ENCODE measurements at places on chromosomes 3 and 15.

- DNase-seq = peak; percentile 30
Observed at GRCh38 chr3:153163756-153164550, 1.9 kb downstream of the RAP2B start.

DNA sequence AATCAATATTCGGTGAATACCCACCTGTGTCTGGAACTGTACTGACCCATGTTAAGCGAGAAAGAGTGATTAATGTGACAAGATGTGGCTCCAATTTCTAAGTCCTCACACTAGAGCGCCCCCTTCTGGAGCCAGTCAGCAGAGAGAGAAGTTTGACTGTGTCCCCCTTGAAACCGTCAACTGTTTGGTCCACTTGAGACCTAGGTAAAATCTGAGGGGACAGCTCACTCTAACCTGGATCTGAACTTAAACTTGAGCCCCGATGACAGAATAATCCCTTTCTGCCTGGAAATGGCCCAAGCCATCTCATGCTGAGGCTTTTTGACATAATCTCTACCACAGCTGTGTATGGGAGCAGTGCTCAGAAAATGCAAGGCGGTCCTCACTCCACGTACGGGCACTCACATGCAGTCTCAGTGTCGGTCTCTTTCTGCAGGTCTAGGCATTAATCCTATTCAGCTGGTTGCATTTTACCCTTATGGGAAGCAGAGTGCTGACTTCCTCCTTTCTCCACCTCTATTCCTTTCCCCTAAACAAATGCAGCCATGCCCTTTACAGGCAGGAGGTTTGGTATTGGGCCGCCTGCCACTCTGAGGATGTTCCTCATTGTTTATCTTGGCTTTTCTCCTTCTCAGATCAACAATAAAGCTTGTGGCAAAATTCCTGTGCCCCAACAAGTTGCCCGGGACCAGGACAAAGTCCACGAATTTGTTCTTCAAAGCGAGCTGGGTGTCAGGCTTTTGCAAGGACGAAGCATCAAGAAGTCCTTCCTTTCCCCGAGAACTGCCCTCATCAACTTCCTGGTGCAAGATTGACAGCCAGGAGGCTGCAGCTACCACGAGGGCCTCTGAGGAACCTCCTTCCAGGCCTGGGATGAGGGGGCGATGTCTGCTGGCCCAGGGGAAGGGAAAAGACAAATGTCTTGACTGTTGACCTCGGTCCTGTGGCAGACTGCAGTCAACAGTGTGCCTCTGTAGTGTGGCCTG lies 47.5 kb upstream of the LIMD1 start:
- no peak for DNase-seq

- DNase-seq = no peak
Observed at GRCh38 chr3:138945709-138946662, 951 bp downstream of the FOXL2 start.

DNA sequence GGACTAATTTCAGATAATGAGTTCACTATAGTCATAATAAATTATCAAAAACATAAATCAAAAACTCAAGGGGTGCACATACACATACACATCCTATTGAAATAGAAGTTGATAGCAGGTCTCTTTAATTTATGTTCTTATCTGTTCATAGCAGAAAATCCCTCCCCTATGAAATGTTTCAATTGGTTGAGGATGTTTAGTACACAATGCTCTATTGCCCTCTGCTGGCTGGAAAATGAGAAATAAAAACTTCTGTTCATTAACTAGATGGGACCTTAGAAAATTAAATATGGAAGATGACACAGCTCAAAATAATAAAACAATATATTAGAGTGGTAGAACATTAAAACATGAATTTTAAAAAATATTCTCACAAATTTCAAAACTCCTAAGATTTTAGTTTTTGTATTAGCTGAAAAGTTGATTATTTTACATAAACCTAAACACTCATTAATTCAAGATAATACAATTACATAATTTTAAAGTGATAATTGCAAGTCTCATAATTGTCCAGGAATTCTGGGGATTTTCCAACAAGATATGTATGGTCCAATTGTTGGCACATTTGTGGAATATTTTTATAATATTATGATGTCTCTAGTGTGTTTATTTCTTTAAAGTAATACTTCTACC lies 735.0 kb downstream of the ROBO1 start:
- no peak for DNase-seq

DNA sequence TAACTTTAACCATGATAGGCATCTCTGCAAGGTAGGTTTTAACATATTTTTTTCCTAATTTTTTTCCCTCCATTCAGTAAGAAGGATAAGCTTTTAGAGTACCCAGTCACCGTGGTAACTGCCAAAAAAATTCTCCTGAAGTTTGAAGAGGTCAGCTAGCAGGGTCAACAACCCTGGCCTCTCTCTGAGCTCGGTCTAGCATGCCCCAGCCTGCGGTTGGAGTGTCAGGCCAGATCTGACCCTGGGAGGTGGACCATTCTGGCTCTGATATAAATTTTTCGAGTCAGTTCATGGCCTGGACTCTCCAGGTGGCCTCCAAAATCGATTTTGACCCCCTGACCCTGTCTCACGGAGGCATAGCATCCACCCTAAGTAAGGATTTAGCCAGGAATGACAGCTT lies 29.7 kb downstream of the SOX2 start:
- DNase-seq = no peak

DNA sequence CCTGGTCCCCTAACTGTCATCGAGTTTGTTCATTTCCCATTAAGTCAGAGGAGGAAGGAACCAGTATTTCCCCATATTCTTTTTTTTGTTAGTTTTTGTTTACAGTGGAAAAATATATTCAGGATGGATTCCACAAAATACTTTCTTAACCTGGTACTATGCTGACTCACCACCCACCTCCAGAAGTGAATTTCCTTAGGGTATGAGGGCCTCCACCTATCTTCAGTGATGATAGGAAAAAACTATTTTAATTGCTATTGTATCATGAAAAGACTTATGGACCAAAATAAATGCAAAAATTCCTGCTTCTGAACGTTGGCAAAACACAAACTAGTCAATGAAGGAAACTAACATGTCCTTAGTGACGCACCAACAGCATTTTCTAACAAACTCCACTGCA lies 64.2 kb upstream of the FOXP1 start:
- no peak for DNase-seq

DNA sequence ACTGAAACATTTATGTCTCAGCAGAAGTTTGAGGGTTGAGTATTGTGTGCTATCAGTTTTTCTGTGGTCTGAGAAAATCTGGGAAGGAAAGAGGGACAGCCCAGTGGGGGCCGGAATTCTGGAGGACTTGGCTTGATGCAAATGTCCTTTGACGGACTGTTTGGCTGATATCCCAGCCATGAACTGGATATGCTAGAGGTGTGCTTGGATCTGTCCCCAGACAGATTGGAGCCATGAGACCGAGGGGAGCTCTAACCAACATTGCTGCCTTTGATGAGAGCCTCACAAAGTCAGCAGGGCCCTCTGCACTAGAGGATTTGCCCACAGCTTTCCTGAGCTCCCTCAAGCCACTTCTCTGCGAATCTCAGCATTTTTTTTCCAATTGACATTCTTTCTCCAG lies 405.6 kb downstream of the NTRK3 start:
- no peak for DNase-seq

GRCh38 chr3:15171096-15171495 lies 35.0 kb upstream of the CAPN7 start:
- no peak for DNase-seq

- DNase-seq = no peak
Observed at GRCh38 chr3:134038071-134038491, 8.4 kb upstream of the SLCO2A1 start.

DNA sequence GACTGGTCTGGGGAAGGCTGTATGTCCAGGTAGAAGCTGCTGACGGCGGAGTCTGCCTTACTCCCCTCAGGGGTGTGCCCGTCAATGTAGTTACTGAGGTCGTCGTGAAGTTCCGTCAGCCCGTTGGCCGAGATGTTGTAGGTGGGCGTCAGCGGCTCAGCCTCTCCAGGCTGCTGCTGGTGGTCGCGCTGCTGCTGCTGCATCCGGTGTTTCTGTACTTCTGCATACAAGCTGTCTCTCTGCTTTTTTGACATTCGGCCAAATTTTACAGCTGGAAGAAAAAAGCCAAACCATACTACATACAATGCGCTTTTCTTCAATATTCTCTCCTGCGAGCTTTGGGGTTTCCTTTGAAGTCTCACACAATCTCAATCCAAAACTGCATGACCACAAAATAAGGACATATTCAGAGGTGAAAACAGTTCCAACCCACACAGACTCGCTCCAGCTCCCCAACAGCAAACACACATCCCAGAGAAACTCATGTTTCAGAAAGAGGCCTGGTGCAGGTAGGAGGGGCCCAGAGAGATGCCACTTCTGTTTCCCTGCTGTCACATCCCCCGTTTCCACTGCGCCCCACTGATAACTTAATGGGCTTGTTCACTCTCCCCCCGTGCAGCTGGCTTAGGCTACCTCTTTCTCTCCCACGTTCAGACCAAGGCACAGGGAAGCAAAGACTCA lies 32.5 kb upstream of the ICE2 start:
- peak; percentile 34 for DNase-seq

DNA sequence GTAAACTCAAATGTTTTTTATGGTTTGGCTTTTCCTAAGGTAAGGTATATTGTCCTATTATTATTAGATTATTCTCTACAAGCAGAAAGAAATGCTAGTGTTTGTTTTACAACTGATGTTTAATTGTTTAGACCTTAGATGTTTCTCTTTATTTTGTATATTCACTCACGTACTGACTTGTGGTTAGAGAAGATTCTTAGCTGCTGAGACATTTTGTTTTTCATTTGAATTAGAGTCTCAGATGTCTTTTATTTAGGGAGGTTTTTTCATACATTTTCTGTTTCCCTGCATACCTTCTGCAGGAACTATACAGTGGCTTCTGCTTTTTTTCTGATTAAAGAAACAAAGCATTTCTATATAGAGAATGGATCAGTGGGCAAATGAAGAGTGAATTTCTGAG lies 110.9 kb downstream of the MYRIP start:
- no peak for DNase-seq

DNA sequence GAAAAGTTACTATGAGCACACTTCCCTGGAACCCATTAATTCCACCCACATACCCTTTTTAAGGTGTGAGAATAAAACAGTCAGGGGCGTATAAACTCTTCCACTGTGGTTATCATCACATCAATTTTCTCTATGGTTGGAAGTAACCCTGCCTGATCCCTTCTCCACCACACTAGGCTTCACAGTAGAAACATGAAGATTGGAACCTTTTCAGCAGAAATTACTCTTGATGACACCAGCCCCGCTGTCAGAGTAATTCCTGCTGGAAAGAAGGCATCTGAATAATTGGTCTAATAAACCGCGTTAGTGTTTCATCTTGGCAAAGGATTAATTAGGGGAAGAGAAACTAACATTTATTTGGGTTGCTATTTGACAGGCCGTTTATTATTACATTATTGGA lies 278.4 kb downstream of the MFSD1 start:
- DNase-seq = no peak

DNA sequence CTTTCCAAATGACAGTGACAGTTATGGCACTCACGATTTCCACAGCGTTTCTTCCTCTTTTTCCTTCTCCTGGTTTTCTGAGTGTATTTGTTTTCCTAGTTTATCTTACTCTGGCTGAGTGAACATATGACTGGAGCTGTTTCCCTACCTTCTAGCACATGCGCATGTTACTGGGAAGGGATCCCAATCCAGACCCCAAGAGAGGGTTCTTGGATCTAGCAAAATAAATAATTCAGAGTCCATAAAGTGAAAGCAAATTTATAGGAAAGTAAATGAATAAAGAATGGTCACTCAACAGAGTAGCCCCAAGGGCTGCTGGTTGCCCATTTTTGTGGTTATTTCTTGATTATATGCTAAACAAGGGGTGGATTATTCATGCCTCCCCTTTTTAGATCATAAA lies 23.8 kb downstream of the METTL6 start:
- DNase-seq = peak; percentile 72

DNA sequence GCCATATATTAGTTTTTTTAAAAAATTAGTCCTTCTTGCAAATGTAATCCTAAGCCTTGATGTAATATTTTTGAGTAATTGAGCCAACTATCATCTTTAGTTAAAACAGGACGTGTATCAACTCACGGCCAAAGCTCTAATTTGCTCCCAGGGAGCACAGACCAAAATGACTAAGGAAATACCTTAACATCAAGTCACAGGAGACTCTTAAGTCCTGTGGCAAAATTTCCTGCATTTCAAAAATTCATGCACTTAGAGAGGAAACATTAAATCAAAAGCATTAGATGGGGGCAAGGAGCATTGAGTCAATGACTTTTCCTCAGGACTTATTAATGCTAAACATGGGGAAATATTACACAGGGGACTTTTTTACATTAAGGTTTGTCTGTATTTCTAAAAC lies 276.0 kb downstream of the MFSD1 start:
- DNase-seq = no peak
